Effector memory CD8-positive, alpha-beta T cell (primary cell): ENCODE measurements at places on chromosomes 3 and 15.

- no peak overlapping the region for H3K4me3 ChIP-seq
- no peak for DNase-seq
- H3K36me3 ChIP-seq, result no peaks in the 10 kb centered on the region
- no peaks in the 10 kb centered on the region for H3K4me1 ChIP-seq
Measured at GRCh38 chr15:44157679-44158078, 37.4 kb downstream of the FRMD5 start.

- H3K27me3 ChIP-seq, result peaks cover 43% of the 10 kb centered on the region
- H3K4me1 ChIP-seq, result no peaks in the 10 kb centered on the region
- H3K4me3 ChIP-seq, result no peak overlapping the region
Measured at GRCh38 chr3:193899001-193899400, 236.9 kb upstream of the HES1 start.

GRCh38 chr15:84715441-84716035 lies 401 bp downstream of the SEC11A start:
- no peak for DNase-seq
- H3K27me3 ChIP-seq, result no peaks in the 10 kb centered on the region
- H3K4me3 ChIP-seq, result peak overlapping the region; percentile 85

DNA sequence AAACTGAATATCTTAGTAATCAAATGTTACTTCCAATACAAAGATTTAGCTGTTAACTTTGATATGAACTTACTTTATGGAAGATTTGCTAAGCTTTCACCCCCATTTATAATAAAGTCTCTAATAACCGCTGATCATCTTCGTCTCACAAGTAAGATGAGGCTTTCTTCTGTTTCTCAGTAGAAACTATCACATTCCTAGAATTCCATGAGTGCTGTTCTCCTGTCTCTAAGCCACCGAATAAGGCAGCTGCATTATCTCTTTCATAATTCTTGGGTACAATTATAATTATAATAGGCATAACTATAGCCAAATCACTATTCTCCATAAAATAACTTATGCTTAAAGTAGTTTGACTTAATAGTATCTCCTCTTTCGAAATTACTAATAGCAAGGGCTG lies 18.3 kb upstream of the SETMAR start:
- no peaks in the 10 kb centered on the region for H3K4me1 ChIP-seq
- no peaks in the 10 kb centered on the region for H3K27me3 ChIP-seq
- no peaks in the 10 kb centered on the region for H3K36me3 ChIP-seq

GRCh38 chr15:52789601-52790168 lies 451 bp downstream of the ONECUT1 start:
- peaks cover 94% of the 10 kb centered on the region for H3K27me3 ChIP-seq
- no peak overlapping the region for H3K27ac ChIP-seq
- peak overlapping the region; percentile 71 for H3K4me3 ChIP-seq
- DNase-seq, result no peak
- peaks cover 16% of the 10 kb centered on the region for H3K4me1 ChIP-seq

- DNase-seq, result no peak
- H3K27me3 ChIP-seq, result no peaks in the 10 kb centered on the region
- H3K36me3 ChIP-seq, result no peaks in the 10 kb centered on the region
- no peak overlapping the region for H3K27ac ChIP-seq
- no peak overlapping the region for H3K4me3 ChIP-seq
- H3K4me1 ChIP-seq, result no peaks in the 10 kb centered on the region
Measured at GRCh38 chr3:85725809-85726208, 767.0 kb downstream of the CADM2 start.

GRCh38 chr15:90203922-90204321 lies 2.8 kb downstream of the SEMA4B start:
- no peaks in the 10 kb centered on the region for H3K36me3 ChIP-seq
- peaks cover 24% of the 10 kb centered on the region for H3K4me1 ChIP-seq
- H3K27me3 ChIP-seq, result no peaks in the 10 kb centered on the region
- H3K4me3 ChIP-seq, result no peak overlapping the region
- DNase-seq, result no peak

DNA sequence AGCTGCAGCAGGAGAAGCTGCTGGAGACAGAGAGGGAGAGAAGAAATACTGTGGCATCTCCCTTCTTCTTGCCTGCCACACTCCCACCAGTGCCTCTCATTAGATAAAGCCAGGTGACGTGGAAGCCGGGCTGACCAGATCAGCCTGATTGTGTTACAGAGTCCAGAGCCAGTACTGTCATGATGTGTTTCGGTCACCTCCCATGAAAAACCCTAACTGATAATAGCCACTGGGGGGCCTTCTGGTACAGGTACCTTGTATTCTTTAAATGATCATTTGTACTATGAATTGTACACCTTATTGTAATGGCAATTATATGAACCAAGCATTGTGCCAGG lies 125.8 kb upstream of the TMEM108 start:
- H3K27me3 ChIP-seq, result no peaks in the 10 kb centered on the region
- H3K27ac ChIP-seq, result no peak overlapping the region
- H3K36me3 ChIP-seq, result no peaks in the 10 kb centered on the region
- H3K4me1 ChIP-seq, result no peaks in the 10 kb centered on the region
- DNase-seq, result no peak
